Activated naive CD8-positive, alpha-beta T cell treated with anti-CD3 and anti-CD28 coated beads, Interleukin-2, amount 10 ng/mL, durations not matched to agents 7 days and 5 days (primary cell): ENCODE measurements at places on chromosomes 3 and 15.

- no peaks in the 10 kb centered on the region for H3K27me3 ChIP-seq
- H3K36me3 ChIP-seq, result peaks cover 10% of the 10 kb centered on the region
- peaks cover 6% of the 10 kb centered on the region for H3K4me1 ChIP-seq
- H3K27ac ChIP-seq, result peak overlapping the region; percentile 86
Observed at GRCh38 chr3:52144034-52144795, 10.0 kb downstream of the POC1A start.

GRCh38 chr3:147412261-147412916 is 3.2 kb downstream of the ZIC1 start:
- peaks cover 11% of the 10 kb centered on the region for H3K36me3 ChIP-seq
- peaks cover 23% of the 10 kb centered on the region for H3K4me1 ChIP-seq
- no peak for DNase-seq
- H3K27ac ChIP-seq, result peak overlapping the region; percentile 34
- H3K4me3 ChIP-seq, result no peak overlapping the region

- H3K4me1 ChIP-seq, result peaks cover 2% of the 10 kb centered on the region
- H3K36me3 ChIP-seq, result no peaks in the 10 kb centered on the region
- DNase-seq, result no peak
- H3K4me3 ChIP-seq, result no peak overlapping the region
Observed at GRCh38 chr3:53821631-53822121, 24.5 kb downstream of the CHDH start.

DNA sequence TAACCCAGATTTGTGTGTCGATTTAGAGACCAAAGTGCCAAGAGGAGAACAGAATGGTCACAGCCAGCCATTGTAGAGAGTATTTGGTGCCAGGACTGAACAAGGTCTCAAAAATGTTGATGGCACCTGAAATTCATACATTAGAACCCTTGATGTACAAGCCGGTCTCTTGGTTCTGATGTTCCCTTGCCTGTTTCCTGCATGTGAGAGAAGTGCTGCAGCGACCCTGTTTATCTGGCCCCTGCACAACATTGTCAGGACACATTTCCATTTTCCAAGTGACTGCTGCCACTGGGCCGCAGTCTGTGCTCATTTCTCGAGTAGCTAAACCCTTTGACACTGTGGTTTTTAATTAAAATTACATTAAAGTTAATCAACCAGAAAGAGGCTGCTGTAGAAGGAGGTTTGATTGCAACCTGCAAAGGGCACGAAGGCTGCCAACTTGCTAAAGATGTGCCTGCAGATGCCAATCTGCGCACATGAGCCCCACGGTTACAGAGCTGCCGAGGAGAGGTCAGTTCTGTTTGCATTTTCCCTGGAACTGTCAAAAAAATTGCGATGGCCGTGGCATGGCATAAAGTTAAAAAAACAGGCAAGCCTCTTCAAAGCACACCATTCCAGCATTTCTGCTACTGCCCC is 136.4 kb upstream of the CMC1 start:
- no peak overlapping the region for H3K4me3 ChIP-seq
- H3K27me3 ChIP-seq, result no peaks in the 10 kb centered on the region
- DNase-seq, result no peak
- H3K27ac ChIP-seq, result no peak overlapping the region

DNA sequence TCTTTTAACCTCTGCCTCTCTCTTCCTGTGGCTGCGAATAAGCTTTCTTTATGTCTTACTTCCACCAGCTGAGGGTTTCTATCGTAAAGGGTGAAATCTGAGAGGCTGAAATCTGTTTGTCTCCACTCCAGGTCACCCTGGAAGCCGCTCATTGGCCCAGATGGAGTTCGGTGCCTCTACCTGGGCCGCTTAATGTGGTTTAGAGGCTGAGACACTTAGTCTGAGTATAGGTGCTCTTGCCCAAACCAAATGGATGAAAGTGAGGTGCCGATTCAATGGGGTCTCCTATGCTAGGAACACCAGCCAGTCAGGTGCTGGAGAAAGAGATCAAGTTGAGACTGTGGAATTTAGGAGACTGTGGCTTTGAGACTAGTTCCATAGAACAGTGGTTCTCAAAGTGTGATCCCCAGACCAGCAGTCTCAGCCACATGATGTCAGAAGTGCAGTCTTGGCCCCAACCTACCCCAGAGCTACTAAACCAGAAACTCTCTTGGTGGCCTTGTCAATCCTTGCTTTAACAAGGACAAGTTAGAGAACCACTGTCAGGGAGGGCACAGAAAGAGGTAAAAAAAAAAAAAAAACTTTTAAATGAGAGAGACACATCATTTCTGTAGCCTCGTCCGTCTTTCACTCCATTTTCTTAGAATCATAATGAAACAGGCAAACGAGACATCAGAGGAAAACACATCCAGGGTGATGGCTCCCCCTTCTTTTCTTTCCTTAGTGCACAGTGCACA is 54.9 kb upstream of the CCR2 start:
- peaks cover 71% of the 10 kb centered on the region for H3K4me1 ChIP-seq
- peak overlapping the region; percentile 69 for H3K4me3 ChIP-seq
- no peaks in the 10 kb centered on the region for H3K27me3 ChIP-seq
- H3K36me3 ChIP-seq, result peaks cover 2% of the 10 kb centered on the region

- DNase-seq, result no peak
- H3K27me3 ChIP-seq, result peaks cover 35% of the 10 kb centered on the region
- no peak overlapping the region for H3K27ac ChIP-seq
- peaks cover 6% of the 10 kb centered on the region for H3K4me1 ChIP-seq
- no peak overlapping the region for H3K4me3 ChIP-seq
- H3K36me3 ChIP-seq, result no peaks in the 10 kb centered on the region
Observed at GRCh38 chr3:187191271-187191670, 6.0 kb upstream of the RTP1 start.

- no peak overlapping the region for H3K27ac ChIP-seq
- H3K4me3 ChIP-seq, result no peak overlapping the region
- H3K4me1 ChIP-seq, result no peaks in the 10 kb centered on the region
- DNase-seq, result no peak
- H3K27me3 ChIP-seq, result no peaks in the 10 kb centered on the region
Observed at GRCh38 chr3:24129549-24129948, 184.5 kb downstream of the NR1D2 start.

DNA sequence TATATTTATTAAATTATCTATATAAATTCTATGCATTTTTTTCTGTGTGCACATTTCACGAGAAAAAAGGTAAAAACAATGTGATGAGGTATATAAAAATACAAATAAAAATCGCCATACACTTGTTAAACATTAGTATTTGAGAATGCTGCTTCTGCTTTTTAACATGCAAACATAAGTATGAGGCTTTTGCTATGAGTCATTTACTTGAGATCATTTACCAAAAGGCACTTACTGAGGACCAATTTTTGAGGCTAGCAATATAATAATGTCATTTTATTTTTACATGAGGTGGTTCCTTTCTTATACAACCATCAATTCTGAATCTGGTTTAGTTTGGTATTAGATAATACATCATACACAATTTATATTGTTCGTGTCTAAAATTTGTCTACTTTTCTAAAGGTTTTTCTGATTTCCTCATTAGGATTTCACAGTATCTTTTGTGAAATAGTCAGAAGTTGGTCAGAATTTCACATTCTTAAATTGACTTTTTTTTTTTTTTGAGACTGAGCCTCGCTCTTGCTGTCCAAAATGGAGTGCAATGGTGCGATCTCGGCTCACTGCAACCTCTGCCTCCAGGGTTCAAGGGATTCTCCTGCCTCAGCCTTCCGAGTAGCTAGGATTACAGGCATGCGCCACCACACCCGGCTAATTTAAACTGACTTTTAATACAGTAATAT is 25.6 kb downstream of the DCUN1D1 start:
- H3K4me1 ChIP-seq, result peaks cover 4% of the 10 kb centered on the region
- H3K27me3 ChIP-seq, result no peaks in the 10 kb centered on the region
- no peak overlapping the region for H3K27ac ChIP-seq
- peaks cover 38% of the 10 kb centered on the region for H3K36me3 ChIP-seq

DNA sequence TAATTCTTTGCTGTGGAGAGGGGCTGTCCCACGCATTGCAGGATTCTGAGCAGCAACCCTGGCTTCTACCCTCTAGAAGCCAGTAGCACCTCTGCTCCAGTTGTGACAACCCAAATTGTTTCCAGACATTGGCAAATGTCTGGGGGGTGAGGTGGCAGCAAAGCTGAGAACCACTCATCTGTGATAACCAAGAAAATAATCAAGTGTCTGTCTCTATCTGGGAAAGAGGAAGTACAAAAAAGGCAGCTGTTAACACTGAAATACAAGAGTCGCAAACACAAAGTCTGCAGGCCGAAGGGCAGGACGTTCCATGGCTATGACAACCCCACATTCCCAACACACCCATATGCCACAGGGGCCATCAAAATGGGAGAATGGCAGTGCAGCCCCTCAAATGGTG is 42.2 kb upstream of the GNB5 start:
- DNase-seq, result no peak
- H3K27me3 ChIP-seq, result no peaks in the 10 kb centered on the region
- no peak overlapping the region for H3K4me3 ChIP-seq
- no peaks in the 10 kb centered on the region for H3K36me3 ChIP-seq
- H3K27ac ChIP-seq, result no peak overlapping the region
- H3K4me1 ChIP-seq, result peaks cover 19% of the 10 kb centered on the region

- peak within 1 kb of the TSS; percentile 27 for H3K27ac ChIP-seq
- peak within 1 kb of the TSS; percentile 70 for H3K4me3 ChIP-seq
- peak; percentile 84 for DNase-seq
- peaks cover 62% of the 10 kb centered on the region for H3K27me3 ChIP-seq
- no peaks in the 10 kb centered on the region for H3K36me3 ChIP-seq
- H3K4me1 ChIP-seq, result peaks cover 13% of the 10 kb centered on the region
Observed at GRCh38 chr3:50674349-50675178, at the start of gene DOCK3. TSS of gene DOCK3 (plus strand) at chr3:50674927. CDS start at chr3:50675264, 337 bp downstream.

DNA sequence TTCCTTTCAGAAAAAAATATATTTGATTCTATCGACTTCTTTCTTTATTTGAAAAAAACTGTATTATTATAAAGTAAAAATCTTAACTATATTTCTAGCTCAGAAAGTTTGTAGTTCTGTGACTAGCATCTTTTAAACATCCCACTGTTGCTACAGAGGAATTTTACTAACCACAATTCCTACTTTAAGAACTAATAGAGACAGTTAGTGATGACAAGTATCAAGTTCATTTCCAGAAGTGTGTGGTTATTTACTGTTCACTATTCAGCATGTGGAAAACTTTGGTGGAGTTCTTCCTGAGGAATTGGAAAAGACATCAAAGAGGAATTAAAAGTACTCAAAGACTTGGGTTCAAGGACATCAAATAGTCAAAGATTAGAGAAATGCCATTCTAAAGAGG is 524.1 kb upstream of the CBLB start:
- no peaks in the 10 kb centered on the region for H3K36me3 ChIP-seq
- no peaks in the 10 kb centered on the region for H3K4me1 ChIP-seq
- H3K27me3 ChIP-seq, result no peaks in the 10 kb centered on the region
- no peak for DNase-seq

GRCh38 chr3:4491855-4492207 is 1.3 kb upstream of the ITPR1 start:
- H3K4me3 ChIP-seq, result peak overlapping the region; percentile 91
- H3K36me3 ChIP-seq, result peaks cover 11% of the 10 kb centered on the region
- no peak for DNase-seq
- H3K27me3 ChIP-seq, result peaks cover 25% of the 10 kb centered on the region
- no peak overlapping the region for H3K27ac ChIP-seq

DNA sequence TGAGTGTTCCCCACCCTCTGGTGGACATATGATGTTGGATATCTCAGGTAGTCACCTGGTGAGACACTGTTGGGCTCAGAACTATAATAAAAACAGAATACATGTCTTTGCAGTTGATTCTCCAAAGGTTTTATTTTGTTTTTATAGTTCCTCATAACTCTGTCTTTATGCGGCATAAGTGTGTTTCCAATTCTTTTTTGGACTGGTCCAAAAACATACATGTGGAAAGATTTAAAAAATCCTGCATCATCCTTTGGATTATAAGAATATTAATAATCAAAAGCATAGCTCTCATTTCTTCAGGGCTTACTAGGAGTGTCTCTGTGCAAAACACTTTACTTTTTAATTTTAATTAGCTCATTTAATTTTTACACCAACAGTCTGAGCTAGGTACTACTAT is 71.0 kb upstream of the ANKRD34C start:
- DNase-seq, result no peak
- no peak overlapping the region for H3K27ac ChIP-seq

DNA sequence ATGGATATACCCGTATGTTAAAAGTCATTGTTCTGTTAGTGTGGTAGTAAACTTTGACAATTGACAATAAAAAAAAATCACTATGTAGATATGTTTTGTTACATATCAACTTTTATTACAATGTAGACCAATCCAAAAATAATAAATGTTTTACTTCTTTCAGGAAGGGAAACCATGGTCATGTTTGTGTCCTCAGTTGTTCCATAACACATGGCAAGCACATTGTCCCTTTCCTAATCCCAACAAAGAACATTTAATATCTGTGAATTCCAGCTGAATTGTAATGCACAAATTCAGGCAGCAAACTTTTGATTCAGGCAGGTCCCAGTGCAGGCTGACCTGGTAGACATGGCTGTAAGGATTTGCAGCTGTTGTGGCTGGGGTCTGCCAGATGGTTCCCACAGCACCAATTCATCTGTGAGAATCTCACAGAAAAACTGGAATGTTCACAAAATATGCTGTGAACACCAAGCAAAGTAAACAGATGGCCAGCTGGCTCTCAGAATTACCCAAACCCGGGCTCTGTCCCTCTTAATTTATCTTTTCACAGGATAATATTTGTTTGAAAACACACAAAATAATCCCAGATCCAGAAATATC is 1.9 kb upstream of the SPG21 start:
- H3K27me3 ChIP-seq, result peaks cover 3% of the 10 kb centered on the region
- DNase-seq, result no peak
- H3K36me3 ChIP-seq, result peaks cover 2% of the 10 kb centered on the region

DNA sequence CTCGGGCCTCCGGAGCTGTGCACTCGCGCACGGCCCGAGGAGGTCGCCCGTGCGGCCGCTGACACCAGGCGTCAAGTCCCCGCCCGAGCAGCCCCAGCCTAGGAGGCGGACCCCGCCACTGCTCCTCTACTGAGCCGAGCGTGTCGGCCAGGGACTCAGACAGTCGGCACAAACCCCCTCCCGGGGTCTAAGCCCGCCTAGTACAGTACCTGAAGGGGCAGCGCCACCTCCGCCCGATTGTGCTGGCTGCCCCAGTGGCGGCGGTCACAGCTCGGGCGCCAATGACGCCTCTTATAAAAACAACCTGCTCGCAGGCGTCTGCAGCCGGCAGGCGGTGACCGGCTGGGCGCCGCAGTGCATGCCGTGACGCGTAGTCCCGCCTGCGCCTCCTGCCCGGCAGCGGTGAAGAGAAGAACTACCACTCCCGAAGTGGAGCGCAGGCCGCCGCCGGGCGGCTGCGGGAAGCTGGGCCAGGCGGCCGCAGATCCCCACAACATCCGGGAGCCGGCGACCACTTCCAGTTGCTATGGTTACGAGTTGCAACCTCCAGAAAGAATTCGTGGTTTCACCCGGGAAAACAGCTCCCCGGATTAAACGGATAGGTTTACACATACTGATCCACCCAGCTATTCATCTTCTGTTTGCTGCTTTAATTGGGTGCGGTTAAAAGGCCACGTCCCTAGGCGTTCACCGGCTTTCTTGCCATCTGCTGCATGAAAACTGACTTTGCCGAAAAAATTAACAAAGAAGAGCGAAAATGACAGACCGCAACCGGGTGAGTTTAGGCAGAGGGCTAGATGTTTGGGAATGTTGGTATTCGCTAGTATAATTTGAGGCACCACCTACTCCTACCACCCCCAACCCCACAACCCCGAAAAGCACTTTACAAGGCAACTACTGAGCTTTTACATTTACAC is at the start of the genes CCPG1 and PIERCE2:
Gene CCPG1 (minus strand): TSS at position 348 of the 917 bp plus-strand sequence. CDS start 18,935 bp downstream, outside the sequence.
Gene PIERCE2 (plus strand): TSS at position 484 of the 917 bp plus-strand sequence. CDS start 274 bp downstream, at position 758.
- peaks cover 18% of the 10 kb centered on the region for H3K4me1 ChIP-seq
- H3K27me3 ChIP-seq, result peaks cover 3% of the 10 kb centered on the region
- peak within 1 kb of the TSS; percentile 85 for H3K27ac ChIP-seq
- no peaks in the 10 kb centered on the region for H3K36me3 ChIP-seq
